ENCODE measurements at places on chromosomes 16 and 17. TPM values are rescaled to one million over a fixed set of nuclear protein-coding genes. Genes with fewer than 3 reads are reported as not detected.

ZACN gene
- total RNA-seq, result 0.10 TPM

GLIS2 gene
- total RNA-seq, result 6.3 TPM

TEKT1 gene
- not detected for total RNA-seq

DNA sequence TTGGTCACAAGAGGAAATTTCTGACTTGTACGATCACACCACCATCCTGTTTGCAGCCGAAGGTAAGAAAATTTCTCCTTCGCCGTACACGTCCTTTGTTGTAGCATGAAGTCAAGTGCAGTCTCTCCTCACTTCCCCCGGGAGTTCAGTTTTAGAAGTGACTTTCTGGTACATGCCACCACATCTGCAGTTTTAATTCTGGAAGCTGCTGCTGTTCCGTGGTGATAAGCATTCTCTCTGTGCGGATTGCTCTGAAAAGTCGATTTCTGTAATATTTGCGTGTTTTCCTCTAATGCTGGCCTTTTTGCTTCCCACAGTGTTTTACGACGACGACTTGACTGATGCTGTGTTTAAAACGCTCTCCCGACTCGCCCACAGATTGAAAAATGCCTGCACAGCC is 20.6 kb downstream of the METTL22 start:
- DNase-seq, result no peak

DNA sequence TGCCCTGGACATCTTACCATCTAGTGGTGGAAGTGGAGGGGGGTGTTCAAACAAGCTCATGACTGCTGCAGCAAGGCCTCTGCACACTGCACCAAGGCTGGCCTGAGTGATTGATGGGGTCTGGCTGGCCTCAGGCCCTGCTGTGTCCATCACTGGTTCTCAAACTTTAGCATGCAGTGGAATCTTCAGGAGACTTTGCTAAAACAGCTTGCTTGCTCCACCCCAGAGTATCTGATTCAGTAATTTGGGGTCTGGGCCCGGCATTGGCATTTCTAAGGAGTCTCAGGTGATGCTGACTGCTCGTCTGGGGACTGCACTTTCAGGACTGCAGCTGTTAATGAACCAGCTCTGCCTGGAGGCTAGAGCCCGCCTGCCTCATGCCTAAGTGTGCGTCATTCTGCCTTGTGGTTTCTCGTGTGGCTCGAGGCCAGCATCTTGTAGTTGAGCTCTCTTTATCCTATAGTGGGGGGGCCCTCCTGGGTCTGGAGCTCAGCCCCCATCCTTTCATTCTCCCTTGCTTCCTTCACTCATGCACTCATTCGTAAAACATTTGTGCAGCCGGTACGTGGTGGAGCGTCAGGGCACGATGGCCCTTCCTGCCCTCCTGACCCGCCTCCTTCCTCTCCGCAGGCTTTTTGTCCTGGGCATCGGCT is 4.1 kb downstream of the MGAT5B start:
- peak; percentile 28 for DNase-seq

DNA sequence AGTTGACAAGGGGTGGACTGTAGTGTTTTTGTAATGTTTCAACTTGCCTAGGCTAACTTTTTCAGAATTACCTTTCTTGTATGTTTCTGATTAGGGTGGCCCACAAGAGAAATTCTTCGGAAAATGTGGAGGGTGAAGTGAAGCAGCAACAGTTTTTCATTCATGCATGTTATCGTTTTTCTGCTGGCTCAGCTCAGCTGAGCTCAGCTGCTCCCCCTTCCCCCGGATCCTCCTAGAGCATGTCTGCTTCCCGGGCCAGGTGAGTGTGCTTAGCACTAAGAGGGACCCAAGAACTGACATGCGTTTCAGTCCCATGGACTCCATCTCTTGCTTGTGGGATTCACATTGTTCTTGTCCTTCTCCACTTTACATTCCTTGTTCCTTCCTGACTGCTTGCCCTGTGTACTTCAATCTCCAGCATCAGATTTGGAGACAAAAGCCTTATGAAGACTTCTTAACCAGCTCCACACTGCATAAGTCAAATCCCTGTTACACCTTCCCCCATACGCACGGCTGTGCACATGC is 33.6 kb downstream of the SCPEP1 start:
- DNase-seq, result no peak

- DNase-seq, result no peak
These were observed 44.9 kb downstream of the USP22 start for GRCh38 chr17:20997711-20998570.

DNA sequence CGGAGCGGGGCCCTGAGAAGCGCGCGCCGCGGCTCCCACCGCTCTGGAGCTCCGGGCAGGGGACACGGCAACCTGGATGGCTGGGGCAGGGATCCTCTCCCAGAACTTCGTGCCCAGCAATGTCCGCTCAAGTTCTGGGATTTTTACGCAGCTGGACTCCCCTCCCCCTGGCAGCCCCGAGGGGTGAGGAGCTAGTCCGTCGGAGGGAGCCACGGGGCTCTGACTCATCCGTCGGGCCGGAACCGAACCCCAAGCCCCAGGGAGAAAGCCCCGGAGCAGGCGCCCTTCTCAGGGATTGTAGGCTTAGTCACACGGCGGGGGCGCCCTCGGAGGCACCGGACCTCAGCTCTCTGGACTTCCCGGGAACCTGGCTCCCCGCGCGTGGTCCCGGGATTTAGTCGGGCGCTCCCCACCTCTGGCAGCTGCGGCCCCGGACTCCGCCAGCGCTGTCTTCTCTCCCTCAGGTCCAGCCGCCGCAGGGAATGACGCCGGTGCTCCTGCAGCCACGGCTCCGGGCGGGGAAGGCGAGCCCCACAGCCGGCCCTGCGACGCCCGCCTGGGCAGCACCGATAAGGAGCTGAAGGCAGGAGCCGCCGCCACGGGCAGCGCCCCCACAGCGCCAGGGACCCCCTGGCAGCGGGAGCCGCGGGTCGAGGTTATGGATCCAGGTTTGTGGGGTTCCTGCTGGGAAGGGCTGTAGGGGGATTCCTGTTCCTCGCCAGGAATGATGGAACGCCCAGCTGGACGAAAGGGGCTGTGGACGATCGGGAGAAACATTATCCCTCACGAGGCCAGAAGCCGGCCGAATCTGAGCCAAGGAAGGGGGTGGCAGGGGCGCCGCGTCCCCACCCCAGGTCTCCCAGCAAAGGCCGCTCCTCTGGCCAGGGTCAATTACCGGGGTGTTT is 830 bp downstream of the SPHK1 start:
- peak; percentile 34 for DNase-seq

- DNase-seq, result peak; percentile 49
These were observed 1.4 kb upstream of the UNK start for GRCh38 chr17:75783069-75783783.

GRCh38 chr16:84795329-84796053 is 24.3 kb upstream of the CRISPLD2 start:
- peak; percentile 23 for DNase-seq

DNA sequence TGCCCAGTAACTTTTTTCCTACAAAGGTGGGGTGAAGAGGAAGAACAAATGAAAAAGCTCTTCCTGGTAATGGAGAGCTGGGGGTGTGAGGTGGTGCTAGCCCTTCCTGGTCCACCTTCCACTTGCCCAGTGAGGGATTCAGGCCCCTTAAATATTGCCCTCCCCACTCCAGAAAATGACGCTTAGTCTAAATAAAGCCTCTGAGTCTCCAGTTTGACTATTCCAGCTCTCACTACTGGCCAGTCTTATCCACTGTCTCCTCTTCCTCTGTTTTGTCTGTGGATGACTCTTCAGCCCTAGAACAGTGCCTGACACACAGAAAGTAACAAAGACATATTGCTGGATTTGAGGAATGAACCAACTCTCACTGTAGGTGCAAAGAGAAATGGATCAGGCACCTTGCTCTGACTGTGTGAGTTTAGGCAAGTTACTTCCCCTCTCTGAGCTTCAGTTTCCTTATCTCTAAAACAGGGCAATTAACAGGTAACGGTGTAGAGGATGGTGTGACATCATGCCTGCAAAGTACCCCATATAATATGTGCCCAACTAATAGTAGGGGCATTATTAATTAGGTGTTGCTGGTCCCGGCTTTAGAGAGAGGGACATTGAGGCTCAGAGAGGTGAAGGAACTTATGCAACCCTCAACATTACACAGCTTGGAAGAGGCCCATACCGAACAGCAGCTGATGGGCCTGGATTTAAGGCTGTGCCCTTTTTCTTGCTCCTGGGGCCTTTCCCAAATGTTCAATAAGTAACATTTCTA is 21.3 kb downstream of the ZNF385C start:
- DNase-seq, result no peak

DNA sequence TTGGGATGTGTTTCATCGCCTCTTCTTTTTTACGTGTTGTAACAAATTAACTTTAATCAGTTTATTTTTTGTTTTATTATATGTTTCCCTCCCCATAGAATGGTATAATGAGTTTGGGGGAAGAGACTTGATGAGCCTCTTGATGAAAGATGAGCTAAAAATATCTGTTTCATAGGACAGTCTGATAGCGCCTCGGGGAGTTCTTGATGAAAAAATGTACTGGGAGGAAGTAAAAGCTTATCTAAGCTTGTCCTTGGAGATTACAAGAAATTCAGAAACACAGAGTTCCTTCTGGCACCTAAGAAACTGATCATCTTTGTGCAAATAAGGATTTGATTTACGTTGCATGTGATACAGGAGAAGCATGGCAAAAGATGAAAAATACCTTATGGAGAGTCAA is 350.2 kb upstream of the CDH8 start:
- no peak for DNase-seq

DNA sequence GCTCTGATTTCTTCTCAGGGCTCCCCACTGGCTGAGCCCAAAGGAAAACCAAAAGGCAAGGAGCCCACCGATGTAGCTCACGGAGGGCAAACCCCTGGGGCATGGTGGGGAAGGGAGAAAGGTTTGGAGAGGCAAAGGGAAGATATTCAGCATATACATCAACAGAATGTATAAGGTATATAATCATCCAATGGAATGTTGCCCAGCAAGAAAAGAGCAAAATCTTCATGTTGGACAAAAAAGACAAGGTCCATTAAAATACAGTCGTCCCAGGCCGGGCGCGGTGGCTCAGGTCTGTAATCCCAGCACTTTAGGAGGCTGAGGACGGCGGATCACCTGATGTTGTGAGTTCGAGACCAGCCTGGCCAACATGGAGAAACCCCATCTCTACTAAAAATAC is 1.6 kb downstream of the CPPED1 start:
- no peak for DNase-seq
